NCI-H1694 treated with DMSO at 0.1 percent for 48 hours (cell line): ENCODE measurements at places on chromosomes 2 and 18.

- no peak for DNase-seq
Observed at GRCh38 chr2:240405684-240406313, 29.7 kb upstream of the GPC1 start.

DNA sequence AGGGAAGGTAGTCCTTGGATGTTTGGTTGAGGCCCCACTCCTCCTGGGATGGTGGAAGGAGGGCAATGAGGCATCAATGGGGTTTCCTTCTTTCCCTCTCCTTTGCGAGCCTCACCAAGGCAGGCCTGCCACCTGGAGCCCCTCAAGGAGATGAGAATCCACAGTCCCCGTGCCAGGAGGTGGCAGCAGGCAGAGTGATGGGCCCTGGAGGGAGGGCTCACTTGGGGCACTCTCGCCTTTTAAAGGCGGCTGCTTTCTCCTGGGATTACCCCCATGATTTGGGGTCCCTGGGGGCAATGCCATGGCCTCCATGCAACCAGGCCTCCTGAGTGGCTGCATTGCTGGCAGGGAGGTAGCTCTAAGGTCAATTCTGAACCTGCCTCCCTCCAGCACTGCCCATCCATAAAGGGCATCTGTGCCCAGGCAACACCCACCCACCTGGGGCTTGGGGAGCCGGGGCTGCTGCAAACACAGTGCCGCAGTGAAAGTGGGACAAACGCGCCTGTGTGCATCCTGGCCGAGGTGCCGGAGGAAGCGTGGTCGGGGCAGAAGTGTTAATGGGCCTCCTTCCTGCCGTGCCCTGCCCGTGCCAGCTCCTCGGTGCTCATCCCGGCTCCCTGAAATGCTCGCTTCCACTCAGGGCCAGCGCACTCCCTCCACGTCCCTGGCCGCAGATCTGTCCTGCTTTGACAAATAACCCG is 55.9 kb downstream of the ZFP36L2 start:
- no peak for DNase-seq

- DNase-seq = no peak
Observed at GRCh38 chr2:197838036-197838435, 33.6 kb downstream of the PLCL1 start.

GRCh38 chr2:217049956-217050355 is 190.1 kb upstream of the TNP1 start:
- DNase-seq = no peak

DNA sequence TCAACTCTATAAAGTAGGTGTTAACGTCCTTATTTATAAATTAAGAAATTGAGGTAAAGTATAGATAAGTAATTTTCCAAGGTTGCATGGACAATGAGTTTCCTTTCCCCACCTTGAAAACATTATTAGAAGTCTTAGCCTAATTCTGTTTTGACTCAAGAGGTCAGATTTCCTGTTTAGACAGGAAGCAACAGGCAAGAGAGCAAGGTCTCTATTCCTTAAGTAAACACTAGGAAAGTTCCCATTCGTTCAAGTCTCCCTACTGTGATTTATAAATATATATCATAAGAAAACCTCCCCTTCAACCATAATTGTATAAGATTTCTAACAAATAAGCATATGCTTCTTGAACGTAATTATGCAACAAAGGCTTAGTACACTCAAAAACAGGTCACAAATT is 40.3 kb downstream of the CLASP1 start:
- no peak for DNase-seq

DNA sequence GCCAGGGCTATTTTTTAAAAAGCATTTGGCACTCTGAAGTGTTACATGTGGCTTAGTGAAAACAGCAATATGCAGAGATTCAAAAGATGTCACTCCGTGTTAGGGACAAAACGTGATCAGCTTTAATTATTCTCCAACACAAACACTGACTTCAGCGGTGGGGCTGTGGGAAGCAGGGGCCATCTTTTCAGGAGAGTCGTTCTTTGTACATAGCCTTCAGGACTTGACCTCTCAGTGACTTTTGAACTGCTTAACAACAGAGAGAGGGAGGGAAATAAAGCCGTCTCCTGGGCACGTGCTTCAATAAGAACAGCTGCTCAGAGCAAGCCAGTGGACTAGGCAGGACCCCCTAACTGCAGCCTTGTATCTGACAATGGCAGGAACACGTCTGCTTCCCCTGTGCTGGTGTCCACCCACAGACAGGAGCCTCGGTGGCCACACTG is 95.0 kb upstream of the HDAC4 start:
- no peak for DNase-seq
